ENCODE measurements at places on chromosomes 11 and 22. TPM values are rescaled to one million over a fixed set of nuclear protein-coding genes. Genes with fewer than 3 reads are reported as not detected.

DNA sequence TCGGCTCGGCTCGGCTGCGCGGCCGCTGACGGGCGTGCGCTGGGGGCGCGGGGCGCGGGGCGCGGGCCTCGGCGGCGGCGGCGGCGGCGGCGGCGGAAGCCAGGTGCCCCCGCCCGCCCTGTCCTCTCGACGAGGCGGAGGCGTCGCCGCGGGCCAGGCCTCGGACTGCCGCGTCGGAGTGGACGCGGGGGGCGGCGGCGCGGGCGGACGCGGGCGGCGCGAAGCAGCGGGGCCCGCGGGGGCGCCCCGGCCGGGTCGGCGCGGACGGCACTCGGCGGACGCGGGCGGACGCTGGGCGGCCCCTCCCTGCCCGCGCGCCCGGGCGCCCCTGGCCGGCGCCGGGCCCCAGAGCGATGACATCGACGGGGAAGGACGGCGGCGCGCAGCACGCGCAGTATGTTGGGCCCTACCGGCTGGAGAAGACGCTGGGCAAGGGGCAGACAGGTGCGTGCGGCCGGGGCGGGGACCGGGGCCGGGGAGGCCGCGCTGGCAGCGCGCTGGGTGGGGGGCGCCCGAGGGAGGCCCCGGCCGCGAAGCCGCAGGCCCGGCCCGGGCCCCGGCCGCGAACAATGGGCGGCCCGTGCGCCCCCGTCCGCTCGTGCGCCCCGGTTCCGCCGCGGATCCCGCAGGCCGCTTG is at the start of gene BRSK2:
BRSK2 (plus strand) TSS at position 3 of the 637 bp plus-strand sequence; CDS start at position 354, 351 bp downstream.
- no peak for DNase-seq

DNA sequence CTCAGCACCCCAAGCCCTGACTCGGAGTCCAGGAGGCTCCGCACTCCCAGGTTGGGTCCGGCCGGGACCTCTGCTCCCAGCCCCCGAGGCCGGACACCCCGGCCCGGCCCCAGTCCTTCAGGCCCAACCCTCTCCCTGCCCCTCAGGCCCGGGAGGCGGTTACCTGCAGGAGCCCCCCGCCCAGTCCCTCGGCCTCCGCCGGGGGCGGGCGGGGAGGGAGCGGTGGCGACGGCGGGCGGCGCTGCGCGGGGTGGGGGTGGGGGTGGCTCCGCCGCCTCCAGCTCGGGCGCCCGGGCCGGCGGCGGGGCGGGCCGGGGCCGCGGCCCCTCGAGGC is 310 bp downstream of the TCF20 start:
- no peak for DNase-seq

DNA sequence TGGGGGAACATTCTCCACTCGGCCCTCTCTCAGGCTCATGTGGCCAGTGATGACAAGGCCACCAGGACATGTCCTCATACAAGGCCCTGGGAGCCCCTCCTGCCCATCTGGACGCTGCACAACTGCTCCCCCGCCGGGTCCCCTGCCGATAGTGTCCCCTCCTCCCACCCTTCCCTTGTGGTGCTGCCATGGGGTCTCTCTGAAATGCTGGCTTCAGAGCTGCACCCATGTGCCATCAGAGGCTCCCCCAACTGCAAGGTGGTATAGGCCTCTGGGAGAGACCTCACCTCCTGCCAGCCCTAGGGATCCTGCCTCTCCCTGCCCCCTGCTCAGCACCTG is 113.0 kb downstream of the KCNQ1OT1 start:
- DNase-seq = peak; percentile 16

DNA sequence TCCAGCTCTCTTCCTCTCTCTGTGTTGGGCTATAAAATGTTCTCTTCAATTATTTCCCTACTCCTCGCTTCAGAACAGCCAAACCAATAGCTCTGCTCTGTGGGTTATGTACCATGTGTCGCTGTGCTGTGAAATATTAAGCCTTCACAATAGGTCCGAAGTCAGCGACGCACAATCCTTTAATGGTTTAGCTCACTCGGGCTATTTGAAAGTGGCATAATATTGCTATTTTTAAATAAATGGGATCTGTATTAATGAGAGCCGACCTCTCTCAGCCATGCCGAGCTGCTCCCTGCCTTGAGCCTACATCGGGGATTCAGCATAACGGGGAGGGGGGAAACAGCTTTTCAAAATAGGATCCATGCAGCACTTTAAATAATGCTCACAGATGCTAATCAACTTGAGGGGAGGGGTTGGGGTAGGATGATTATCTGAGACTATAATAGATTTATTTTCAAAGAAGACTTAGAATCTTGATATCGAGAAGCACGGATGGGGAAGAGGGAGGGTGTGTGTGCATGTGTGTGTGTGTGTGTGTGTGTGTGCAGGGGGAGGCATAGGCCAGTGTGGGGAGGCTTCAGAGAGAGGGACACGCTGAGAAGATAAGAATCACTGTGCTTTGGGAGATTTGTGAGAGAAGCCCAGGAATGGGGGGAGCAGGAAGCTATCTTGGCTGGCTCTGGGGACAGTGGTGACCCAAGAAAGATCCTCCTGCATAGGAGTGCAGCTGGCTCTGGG is 271.5 kb downstream of the NXPE2 start:
- no peak for DNase-seq

- no peak for DNase-seq
Observed at GRCh38 chr11:71477641-71478527, 24.9 kb downstream of the NADSYN1 start.

DNA sequence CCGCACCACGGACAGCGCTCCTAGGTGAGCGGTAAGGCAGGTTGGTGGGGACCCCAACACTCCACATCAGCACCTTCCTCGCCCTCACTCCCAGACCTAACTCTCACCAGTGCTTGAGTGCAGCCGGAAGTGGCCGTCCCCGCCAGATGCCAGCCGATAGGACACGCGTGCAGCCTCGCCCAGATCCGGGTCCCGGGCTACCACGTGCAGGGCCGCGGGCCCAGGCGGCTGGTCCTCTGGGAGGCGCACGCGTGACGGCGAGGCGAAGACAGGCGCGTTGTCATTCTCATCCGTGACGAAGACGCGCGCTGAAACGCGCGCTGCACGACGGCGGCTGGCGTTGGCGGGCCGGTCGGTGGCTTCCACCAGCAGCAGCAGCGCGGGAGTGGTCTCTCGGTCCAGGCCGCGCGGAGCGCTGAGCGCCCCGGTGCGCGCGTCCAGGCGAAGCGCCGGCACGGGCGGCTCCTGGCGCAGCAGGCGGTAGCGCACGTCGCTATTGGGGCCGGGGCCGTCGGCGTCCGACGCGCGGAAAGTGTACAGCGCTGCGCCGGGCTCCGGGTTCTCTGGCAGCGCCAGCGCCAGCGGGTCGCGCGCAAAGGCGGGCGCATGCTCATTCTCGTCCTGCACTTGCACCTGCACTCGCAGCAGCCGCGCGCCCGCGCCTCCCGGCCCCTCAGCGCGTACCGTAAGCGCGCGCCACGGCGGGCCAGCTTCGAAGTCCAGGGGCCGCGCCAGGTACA is 10.8 kb upstream of the TPP1 start:
- no peak for DNase-seq

- DNase-seq = no peak
Observed at GRCh38 chr22:46084376-46084775, 66.0 kb upstream of the PPARA start.

The CTR9 gene
- polyA plus RNA-seq = 10.1 TPM

The MEI1 gene
- not detected for polyA plus RNA-seq

The SGSM1 gene
- 0.26 TPM for polyA plus RNA-seq

The KRTAP5-1 gene
- polyA plus RNA-seq = not detected
